ENCODE measurements at places on chromosomes 7 and 10.

DNA sequence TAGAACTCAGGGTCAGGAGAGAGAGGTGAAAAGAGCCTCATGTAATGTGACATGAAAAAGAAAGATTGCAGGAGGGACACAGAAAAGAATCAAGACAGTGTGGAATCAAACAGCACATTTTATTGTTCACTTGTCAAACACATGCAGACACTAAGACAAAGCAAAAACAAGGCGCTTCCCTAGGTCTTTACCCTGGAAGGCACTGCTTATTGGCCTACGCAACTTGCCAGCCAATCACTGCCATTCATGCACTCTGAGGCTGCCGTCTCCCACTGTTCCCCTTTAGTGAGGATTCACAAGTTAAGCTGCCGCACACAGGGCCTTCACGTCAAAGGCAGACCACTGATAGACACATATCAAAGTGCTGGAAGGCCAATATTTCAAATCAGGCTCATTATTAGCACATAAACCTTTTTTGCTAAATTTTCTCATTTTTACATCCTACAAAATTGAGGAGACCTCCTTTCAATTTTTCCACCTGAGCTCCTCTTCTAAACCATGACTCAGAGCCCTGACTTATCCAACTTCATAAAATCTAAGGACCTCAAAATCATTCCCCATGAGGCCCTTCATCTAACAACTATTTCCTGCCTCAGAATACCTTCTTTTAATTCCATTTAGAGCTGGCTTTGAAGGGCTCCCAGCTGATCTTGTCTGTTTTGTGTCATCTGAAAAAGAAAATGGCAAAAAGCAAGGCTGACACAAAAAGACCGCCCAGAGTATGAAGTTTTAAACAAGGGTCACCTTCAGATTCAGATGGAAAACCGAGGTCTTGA lies 149.4 kb downstream of the CHCHD3 start:
- no peak for DNase-seq

DNA sequence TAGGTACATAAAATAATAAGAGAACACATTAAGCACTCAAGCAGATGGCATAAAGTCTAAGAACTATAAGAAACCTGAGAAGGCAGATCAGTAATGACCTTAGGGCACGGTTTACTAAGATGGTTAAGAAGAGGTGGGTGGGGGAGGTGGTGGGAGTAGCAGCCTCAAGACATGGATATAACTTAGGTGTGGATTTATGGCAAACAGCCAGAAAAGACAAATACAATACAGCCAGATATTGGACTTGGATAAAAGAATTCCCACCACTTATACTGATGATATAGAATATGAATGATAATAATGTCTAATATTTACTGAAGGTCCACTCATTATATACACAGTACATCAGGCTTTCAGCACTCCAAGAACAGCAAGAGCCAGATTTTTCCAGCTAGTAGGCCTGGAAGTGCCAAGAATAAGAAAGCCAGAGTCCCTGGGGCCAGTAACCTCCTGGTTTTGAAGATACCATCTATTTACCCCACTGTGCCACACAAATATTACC lies 11.9 kb downstream of the DPY19L1 start:
- no peak for DNase-seq

GRCh38 chr10:86876748-86877147 lies 80.7 kb downstream of the MMRN2 start:
- no peak for DNase-seq

GRCh38 chr10:50503661-50504320 lies 120.0 kb downstream of the SGMS1 start:
- no peak for DNase-seq

GRCh38 chr7:148347981-148348380 lies 242.6 kb upstream of the C7orf33 start:
- DNase-seq = no peak

DNA sequence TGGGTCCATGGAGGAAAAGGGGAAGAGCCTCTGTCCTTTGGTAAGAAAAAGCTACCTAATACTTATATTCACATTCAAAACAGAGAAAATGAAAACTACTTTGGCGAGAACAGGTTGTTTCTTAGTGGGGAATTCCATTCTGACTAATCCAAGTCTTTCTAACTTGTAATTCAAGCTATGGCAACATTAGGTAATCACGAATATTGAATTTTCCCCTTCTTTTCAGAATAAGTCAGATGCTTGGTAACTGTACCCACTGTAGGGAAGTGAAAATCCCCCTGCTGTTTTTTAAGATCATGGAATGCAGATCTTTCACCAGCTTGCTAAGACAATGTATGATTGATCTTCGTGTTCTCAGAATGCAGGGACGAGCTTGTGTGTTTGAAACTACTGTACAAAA lies 384.4 kb downstream of the TCERG1L start:
- no peak for DNase-seq

DNA sequence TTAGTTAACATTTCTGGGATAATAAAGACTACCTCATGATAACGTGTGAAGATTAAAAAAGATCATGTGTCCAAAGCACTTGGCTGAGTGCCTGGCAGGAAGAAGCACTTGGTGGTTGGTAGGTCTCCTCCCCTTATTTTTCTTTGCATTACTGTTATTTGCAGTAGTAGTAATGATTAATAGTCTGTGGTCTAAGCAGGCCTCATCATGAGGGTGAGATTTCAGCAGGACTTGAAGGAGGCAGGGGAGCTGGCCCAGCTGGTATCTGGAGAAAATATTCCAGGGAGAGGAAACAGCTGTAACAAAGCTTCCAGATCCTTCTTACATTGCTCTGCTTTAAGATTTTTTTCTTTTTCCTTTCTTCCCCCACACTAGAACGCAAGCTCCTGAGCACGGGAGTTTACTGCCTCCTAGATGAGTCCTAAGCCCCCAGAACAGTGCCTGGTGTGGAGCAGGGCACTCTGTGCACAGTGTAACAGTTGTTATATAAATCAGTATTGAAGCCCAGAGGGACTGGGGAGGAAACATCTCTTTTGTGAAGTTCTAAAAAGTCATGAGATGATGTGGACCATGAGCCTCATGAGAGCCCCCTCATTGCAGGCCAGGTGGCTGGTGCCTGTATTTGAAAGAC lies 31.1 kb upstream of the RHEB start:
- DNase-seq = peak; percentile 23

- no peak for DNase-seq
Measured at GRCh38 chr10:6203331-6204062, 765 bp downstream of the PFKFB3 start.

DNA sequence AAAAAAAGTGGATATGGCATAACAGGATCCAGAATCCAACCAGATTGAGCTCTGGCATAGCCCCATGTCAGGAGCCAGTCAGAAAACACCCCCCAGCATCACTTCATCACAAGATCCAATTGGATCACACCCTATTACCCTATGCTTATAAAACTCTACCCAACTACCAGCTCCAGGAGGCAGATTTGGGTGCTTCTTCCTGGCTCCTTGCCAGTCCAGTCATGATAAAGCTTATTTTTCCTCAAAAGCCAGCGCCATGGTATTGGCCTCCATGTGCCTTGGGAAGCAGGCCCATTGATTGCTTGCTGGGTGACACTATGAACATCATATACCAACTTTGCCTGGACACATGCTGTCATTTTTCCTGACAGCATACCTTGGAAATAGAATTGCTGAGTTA lies 281.4 kb upstream of the MKLN1 start:
- no peak for DNase-seq

DNA sequence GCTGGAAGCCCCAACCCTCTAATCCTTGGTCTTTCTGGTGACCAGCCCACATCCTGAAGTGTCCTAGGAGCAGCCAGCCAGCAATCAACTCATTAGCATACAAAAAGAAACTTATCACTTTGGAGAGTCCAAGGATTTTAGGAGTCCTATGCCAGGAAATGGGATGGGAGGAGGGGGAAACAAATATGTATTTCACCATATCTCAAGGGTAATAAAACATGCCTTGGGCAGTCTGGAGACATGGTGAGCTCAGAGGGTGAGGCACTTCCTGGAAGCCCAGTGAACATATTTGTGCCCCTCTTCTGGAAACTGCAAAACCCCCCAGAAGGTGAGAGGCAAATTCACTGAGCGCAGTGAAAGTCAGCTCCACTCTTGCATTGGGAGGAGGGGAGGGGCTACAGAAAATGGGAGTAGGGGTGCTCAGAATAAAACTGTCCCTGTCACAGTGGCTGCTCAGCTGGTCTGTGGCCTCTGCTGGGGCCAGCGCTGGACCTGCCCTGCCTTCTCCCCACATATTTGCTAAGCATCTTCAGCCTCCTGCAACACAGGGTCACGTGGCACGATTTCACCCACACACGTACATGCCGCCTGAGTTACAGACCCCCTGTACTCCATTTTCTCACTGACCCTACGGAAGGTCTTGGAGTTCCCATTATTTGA lies 17.7 kb upstream of the ZMIZ1 start:
- DNase-seq = no peak

Data from NCI-H1105 treated with DMSO at 0.1 percent for 48 hours (cell line).